ENCODE measurements at places on chromosomes 2 and 18.
A peak's percentile ranks its signal among the peaks of the same experiment; 100 is the strongest.

GRCh38 chr2:162293122-162293786 is 25.2 kb downstream of the IFIH1 start:
- no peak for DNase-seq

- no peak for DNase-seq
Observed at GRCh38 chr2:106531676-106532214, 44.6 kb downstream of the CD8B2 start.

- DNase-seq: no peak
Observed at GRCh38 chr18:46917803-46918600, 600 bp downstream of the KATNAL2 start.

DNA sequence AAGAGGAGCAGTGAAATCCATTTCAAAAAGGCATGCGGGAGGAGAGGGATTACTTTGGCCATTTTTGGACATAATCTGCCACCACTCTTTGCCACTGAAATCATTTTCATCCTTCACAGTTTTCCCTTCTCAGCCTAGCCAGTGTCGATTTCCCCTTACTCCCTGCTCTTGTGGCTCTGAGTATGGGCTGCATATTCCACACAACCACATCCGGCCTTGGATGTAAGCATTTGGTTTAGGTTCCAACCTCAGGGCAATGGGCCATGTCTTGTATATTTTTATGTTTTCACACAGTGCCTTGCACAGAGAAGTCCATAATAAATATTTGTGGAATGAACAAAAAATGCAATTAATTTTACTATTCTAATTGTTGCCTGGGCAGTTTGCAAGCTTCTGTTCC is 7.7 kb upstream of the SERPINE2 start:
- DNase-seq: no peak

- DNase-seq: no peak
Observed at GRCh38 chr18:33369711-33370449, 70.6 kb downstream of the CCDC178 start.

- no peak for DNase-seq
Observed at GRCh38 chr2:96888072-96889011, 18.5 kb upstream of the SEMA4C start.

- DNase-seq: no peak
Observed at GRCh38 chr2:7060156-7060555, 142.9 kb downstream of the RNF144A start.

DNA sequence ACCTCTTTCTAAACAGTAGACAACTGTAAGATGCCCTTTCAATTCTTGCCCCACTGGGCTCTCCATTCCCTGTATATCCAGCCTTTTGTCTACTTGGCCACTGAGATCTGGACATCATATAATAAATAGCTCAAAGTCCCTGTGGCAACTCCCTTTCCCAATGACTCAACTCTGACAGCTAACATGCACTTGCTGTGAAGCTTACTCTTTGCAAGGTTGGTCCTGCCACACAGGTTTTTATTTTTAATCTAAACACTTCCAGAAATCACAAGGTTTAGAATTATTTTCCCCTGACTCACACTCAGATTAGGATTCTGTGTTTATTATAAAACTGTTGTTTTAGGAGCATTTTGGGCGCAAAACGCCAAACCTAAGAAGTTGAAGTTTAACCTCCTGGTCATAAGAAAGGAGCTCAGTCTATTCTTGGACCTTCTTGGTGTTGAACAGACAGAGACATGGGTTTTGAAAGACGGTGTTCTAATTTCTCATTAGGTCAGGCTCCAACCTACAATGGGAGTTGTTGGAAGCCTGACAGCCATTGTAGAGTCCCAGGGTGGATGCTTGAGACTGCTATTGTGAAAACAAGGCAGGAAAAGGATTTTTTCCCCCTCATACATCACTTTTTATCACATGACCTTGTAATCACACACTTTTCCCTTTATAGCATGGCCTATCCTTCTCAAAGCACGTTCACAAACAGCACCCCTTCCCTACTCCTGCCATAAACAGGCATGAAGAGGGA is 124.7 kb upstream of the SERPINE2 start:
- DNase-seq: no peak

DNA sequence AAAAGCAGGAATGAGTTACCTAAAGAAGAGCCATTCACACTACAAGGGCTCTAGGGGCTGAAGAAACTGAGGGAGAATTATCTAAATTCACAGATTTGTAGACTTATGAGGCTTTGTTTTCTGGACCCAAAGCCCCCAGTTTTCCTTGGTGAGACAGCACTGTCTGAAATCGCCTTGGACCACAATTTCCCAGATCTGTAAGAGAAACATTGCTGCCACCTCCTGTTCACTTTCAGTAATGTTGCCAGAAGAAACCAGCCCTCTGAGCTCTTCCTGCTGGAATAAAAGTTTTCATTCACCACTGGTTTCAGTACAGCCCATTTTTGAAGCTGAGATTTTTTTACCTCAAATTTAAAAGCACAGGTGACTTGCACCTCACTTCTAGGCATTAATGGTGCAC is 169.2 kb downstream of the CDH20 start:
- DNase-seq: no peak

DNA sequence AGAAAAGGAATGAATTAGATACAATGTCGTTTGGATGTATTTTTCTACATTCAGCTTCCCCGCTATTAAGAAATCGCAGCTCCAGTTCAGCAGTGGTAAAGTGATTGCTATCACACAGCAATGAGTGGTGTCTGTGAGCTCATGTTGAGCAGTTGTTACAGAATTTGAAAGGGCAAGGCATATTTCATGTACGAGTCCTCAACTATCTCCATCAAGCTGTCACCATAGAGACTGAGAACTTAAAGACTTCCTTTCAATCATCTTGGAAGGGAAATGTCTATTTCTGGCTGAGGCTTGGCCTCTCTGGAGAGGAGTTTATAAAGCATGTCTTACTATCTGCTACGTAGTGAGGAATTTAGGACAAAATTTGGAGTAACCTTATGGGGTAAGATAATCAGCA is 24.4 kb upstream of the FAM117B start:
- DNase-seq: no peak

DNA sequence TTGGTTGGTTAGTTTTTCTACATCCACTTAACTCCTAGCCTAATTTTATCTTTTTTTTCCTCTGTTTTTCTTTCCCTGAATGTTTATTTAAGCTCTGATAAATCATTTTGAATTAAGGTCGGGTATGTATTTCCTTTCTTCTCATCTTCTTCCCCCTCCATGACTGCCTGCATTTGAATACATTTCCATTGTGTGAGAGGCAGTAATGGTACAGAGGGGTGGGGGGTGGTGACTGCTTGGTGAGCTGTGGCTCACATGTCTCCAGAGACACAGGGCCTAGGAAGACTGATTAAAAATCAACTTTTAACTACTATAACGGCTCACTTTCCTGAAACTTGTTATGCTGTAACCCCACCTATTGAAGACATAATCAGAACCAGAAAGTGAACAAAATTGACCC is 58.0 kb downstream of the NEDD4L start:
- no peak for DNase-seq

DNA sequence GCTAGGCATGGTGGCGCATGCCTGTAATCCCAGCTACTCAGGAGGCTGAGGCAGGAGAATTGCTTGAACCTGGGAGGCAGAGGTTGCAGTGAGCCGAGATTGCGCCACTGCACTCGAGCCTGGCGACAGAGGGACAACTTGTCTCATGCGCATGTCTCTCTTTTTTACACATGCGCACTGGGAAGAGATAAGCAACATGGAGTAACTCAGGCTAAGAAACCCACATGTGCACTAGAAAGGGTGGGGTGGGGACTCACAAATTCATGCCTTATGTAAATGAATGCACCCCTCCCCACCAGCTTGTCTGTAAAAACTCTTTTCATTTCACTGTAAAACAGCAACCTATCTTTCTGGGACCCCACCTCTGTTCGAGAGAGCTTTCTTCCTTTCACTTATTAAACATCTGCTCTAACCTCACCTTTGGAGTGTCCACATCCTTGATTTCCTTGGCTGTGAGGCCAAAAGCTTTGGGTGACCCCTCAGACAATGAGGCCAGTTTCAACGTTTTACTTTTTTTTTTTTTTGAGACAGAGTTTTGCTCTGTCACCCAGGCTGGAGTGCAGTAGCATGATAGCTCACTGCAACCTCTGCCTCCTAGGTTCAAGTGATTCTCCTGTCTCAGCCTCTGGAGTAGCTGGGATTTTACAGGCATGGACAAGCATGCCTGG is 91.6 kb upstream of the RMP24 start:
- DNase-seq: no peak

DNA sequence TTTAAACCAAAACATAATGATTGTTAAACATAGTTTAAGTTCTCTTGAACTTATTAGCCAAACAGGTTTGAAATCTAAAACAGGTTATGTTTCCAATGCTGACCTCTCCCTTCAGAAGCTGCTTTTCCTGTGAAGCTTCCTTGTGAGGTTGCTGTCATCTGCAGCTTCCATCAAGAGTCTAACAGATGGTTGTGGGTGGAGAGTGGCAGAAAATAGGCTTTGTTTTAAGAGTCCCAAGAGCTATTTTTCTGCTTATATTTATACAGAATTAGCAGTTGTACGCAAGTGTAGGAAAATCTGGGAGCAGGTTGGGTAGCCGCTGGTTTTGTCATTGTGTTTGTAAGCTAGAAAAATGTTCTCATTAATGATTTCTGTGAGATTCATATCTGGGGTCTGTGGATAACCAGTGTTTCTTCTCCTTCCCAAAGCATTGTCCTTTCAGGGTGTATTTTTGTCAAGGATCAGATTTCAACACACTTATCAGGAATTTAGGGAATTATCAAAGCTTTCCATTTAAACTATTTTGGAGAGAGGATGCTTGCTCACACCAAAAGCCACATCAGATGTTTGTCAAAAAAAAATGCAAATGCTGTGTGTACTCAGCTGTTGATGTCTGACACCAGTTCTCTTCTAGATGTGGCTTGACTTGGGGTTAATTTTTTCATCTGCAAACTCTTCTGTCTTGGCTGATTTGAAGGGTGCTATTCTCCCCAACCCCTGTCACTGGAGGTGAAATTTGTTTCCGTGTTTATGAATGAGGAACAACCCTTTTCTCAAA is 78.1 kb upstream of the KIF5C start:
- no peak for DNase-seq

DNA sequence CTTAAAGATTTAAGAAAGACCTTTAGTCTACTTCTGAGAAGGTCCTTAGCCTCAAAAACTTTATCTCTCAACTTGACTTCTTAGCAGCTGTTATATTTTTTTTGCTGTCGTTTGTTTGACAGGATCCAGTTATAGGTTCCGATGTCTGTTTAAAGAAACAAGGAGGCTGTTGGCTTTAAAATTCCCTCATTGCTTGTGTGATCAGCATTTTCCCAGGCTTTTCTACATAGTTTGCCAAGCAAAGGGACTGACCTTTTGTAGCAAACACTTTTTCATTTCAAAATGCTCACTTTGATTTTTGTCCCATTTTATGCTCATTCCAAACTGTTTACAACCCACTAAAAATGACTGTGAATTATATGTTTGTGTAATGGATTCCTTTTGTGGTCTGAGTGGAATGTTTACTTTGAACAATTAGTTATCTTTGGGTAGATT is 394.9 kb downstream of the ARHGAP15 start:
- no peak for DNase-seq

DNA sequence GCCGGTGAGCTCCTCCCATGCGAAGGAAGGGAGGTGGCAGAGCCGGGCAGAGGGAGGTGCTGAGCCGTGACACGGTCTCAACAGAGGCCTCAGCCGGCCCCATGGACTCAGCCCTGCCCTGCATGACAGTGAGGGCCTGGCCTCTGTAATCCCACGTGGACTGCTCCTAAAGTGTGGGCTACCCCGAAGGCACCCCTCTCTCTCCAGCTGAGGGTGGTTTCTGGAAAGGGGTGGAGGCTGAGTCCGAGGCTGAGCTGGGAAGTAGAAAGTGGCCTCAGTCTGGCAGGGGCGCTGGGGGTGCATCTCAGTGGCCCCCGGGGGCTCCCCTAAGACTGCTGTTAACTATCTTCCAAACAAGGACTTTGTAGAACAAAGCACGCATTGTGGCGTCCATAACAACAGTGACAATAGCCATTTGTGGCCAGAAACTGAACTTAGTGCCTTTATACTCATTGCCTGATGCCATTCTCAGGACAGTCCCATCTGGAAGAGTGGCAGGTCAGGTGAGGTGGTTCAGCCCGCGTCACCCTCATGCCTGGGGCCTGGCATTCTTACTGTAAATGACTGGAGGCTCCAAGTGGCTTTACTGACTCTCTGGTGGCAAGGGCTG is 192.4 kb downstream of the TWIST2 start:
- no peak for DNase-seq

GRCh38 chr2:11234309-11234708 is 79.0 kb downstream of the SLC66A3 start:
- DNase-seq: no peak

- DNase-seq: no peak
Observed at GRCh38 chr2:84388133-84388532, 70.9 kb downstream of the SUCLG1 start.

- DNase-seq: peak; percentile 2
Observed at GRCh38 chr2:44358503-44358902, 2.8 kb downstream of the PREPL start.

GRCh38 chr2:49222975-49223528 is 68.7 kb upstream of the FSHR start:
- DNase-seq: no peak

DNA sequence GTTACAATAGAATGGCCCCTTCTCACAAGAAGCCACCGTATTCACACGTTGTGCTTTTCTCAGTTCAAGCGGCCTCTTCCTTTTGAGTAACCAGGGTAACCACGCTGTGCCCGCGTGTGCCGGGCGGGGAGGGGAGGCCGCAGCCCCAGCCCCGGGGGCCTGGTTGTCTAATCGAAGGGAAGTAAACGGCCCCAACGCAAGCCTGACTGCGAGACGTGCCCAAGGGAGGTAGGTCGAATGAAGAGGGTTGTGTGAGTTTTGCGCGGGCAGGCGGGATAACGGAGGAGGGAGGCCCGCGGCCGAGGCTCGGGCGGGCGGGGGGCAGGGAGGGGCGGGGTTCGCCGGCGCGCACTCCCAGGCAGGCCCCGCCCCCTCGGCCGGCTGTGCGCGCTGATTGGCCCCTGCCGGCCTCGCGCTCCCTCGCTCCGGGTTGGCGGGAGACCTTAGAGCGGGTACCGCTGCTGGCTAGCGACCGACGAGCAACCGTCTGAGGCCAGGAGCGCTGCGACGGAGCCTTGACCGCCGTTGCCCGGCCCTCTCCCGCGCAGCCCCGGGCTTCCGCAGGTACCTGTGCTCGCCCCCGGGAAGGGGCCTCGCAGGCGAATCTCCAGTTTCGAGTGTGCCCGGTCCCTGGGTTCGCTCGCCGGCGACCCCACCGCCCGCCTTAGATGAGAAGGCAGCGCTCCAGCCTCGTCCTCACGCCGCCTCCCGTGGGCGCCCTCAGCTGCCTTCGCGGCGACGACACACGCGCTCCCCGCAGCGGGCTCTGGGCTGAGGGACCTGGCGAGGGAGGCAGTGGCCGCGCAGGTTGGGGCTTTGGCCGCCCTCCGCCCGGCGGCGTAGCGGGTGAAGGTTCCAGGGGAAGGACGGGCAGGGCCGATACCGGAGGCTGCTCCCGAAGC is at the start of gene SPDYA:
TSS of gene SPDYA (plus strand) at position 451 of the 902 bp plus-strand sequence. CDS start 5,181 bp downstream, outside the sequence.
- peak; percentile 78 for DNase-seq

GRCh38 chr2:217489145-217489960 is 513.4 kb downstream of the TNS1 start:
- no peak for DNase-seq

GRCh38 chr2:3311601-3312000 is 66.0 kb downstream of the EIPR1 start:
- DNase-seq: no peak
